Astrocyte (in vitro differentiated cells and primary cell): ENCODE measurements at places on chromosomes 12 and 14.

DNA sequence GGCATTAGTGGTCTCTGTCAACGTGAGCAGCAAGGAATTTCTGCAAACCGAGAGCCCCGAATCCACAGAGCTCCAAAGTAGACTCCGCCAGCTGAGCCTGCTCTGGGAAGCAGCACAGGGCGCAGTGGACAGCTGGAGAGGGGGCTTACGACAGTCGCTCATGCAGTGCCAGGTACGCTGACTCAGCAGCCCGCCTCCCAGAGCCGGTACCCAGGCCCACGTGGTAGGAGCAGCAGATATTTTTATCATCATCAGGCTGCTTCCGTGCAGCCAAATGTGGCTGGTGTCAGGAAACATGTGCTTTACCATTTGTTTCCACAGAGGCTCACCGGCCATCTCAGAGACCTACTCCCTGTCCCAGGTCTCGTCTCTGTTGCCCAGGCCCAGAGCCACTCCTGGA lies 73.7 kb downstream of the ESR2 start:
- no peak overlapping the region for H3K27ac ChIP-seq
- H3K4me1 ChIP-seq: no peaks in the 10 kb centered on the region
- peaks cover 2% of the 10 kb centered on the region for H3K36me3 ChIP-seq
- no peak for DNase-seq

- no peak overlapping the region for H3K4me3 ChIP-seq
- no peaks in the 10 kb centered on the region for H3K4me1 ChIP-seq
- peak; percentile 34 for DNase-seq
- H3K27me3 ChIP-seq: no peaks in the 10 kb centered on the region
- no peaks in the 10 kb centered on the region for H3K36me3 ChIP-seq
Measured at GRCh38 chr14:103067231-103067954, 10.0 kb upstream of the CDC42BPB start.

DNA sequence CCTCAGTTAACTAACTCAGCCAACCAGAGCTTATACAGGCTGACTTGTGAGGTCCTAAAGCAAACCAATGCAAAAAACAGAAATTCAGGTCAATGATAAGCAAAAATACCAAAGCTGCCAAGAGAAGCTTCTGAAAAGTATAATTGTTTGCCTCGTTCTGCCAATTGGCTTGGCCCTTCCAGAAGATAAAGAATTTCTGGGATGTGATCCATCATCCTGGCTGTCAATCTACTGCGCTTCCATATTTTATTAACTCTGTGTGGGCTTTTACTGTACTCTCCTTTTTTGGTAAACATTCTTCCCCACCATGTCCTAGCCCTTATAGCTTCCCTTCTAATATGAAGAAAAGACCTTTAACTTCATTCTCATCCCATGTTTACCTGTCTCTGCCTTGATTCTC lies 387.9 kb downstream of the TMEM117 start:
- no peak overlapping the region for H3K4me3 ChIP-seq
- no peak for DNase-seq
- no peaks in the 10 kb centered on the region for H3K27me3 ChIP-seq
- H3K36me3 ChIP-seq: no peaks in the 10 kb centered on the region

GRCh38 chr12:124804011-124804621 lies 59.5 kb downstream of the SCARB1 start:
- peak; percentile 26 for DNase-seq
- no peaks in the 10 kb centered on the region for H3K4me1 ChIP-seq
- no peaks in the 10 kb centered on the region for H3K27me3 ChIP-seq
- no peaks in the 10 kb centered on the region for H3K36me3 ChIP-seq
- H3K27ac ChIP-seq: no peak overlapping the region
- no peak overlapping the region for H3K4me3 ChIP-seq

DNA sequence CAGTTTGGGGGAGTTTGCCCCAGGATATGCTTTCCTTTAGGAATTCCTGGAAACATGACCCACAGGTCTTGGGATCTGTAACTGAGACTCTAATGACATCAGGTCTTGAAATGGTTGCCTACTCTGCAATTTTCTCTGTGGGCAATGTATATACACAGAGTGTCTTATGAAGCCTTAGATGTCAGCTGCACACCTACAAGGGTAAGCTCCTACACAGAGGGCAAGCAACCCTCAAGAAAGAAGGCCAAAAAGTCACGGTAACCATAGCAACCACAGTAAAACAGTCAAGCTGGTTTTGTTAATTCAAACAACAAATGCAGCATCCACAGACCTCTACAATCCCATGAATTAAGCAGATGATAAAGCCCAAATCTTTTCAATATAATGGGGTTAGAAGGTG lies 293.0 kb downstream of the SSPN start:
- no peaks in the 10 kb centered on the region for H3K4me1 ChIP-seq
- DNase-seq: no peak
- H3K27me3 ChIP-seq: no peaks in the 10 kb centered on the region
- no peaks in the 10 kb centered on the region for H3K36me3 ChIP-seq

DNA sequence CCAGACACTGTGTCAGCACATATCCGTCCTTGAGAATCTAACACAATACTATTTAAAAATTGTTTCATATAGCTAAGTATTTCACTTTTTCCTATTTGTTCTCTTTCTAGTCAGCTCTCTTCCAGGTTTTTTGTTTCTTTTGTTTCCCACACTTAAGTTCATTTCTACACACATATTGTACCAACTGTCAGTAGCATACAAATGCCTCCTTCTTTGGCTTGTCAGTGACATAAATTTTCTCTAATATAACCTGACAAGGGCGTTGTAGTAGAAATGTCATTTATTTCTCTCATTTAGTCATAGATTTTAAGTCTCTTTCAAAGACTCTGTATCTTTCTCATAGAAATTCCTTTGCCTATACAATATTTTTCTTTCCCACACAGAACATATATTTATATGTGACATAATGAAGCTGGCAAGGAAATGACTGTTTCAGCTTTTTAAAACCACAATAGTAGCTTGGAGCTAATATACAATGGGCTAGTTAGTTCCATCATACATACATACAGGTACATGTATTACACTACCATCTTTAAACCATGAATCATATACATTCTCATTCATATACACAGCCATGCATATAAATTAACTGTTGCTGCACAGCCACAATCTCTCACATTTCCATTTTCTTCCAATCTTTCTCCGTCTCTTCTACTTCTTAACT lies 42.3 kb upstream of the EPS8 start:
- no peak for DNase-seq
- no peak overlapping the region for H3K4me3 ChIP-seq
- H3K27me3 ChIP-seq: no peaks in the 10 kb centered on the region
- H3K4me1 ChIP-seq: peaks cover 19% of the 10 kb centered on the region

DNA sequence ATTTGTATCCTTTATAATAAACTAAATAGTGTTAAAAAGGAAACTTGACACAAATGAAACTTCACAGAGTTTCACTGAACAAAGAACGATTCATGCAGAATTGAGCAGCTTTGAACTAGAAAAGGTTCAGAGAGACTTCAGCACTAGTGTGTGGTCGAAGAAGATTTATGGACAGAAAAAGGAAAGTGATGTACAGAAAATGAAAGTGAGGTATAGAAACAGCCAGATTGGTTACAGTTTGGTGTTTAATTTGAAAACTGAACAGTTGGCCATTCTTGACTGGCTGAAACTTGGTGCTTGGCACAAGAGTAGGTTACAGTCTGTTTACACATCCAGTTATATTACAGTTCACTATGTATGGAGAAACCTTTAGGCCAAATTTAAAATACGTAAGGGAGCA lies 207.1 kb downstream of the GALC start:
- H3K27me3 ChIP-seq: no peaks in the 10 kb centered on the region
- H3K4me3 ChIP-seq: no peak overlapping the region
- no peaks in the 10 kb centered on the region for H3K36me3 ChIP-seq

GRCh38 chr12:93823616-93824391 lies 146.6 kb downstream of the CRADD start:
- H3K27ac ChIP-seq: no peak overlapping the region
- no peaks in the 10 kb centered on the region for H3K36me3 ChIP-seq
- no peak overlapping the region for H3K4me3 ChIP-seq

- no peaks in the 10 kb centered on the region for H3K27me3 ChIP-seq
- peak; percentile 52 for DNase-seq
- H3K4me1 ChIP-seq: no peaks in the 10 kb centered on the region
- no peak overlapping the region for H3K27ac ChIP-seq
- no peak overlapping the region for H3K4me3 ChIP-seq
- no peaks in the 10 kb centered on the region for H3K36me3 ChIP-seq
Measured at GRCh38 chr12:105915997-105916759, 222.6 kb downstream of the NUAK1 start.

DNA sequence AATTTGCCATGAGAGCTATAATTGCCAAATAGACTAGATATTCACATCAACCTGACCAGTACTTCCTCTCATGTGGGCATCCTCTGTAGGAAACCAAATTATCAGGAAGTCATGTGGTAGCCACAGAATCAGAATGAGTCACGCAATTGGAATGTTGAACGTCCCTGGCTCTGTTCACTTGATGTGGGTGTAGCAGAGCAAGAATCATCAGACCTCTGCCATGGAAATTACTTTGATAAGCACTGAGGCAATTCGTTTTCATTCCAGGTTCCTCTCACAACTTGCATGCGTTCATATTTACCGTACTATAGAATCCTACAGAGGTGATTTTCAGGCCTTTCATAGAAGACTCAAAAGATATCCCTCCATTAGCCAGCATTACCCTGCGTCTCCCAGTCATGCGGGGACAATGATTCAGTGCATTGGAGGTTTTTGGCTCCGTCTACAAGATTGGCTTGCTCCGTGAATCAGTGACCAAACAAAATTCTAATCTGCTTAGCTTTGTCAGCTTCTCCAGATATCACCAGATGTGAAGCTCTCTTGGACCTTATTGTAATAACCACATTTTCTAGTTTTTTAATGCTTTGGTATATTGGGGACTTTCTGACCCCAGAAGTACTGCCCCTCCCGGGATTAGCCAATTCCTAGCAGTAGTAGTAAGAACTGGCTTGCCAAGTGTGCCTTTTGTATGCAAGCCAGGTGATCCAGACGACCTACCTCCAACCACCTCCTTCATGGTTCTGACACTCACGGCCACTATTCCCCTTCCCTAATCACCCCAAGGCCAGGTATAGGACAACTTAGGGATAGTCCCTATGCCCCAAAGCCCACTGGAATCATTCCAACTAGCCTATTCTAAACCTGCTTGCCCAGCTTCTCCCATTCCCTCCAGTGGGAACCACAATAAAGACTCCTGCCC lies 133.4 kb downstream of the KICS2 start:
- peak; percentile 96 for DNase-seq
- no peaks in the 10 kb centered on the region for H3K27me3 ChIP-seq
- peak overlapping the region; percentile 92 for H3K27ac ChIP-seq
- H3K4me3 ChIP-seq: peak overlapping the region; percentile 45
- H3K4me1 ChIP-seq: peaks cover 25% of the 10 kb centered on the region

- no peak for DNase-seq
- no peaks in the 10 kb centered on the region for H3K27me3 ChIP-seq
- H3K4me3 ChIP-seq: no peak overlapping the region
- H3K27ac ChIP-seq: no peak overlapping the region
- H3K36me3 ChIP-seq: no peaks in the 10 kb centered on the region
Measured at GRCh38 chr12:946212-946611, 3.3 kb downstream of the RAD52 start.

GRCh38 chr12:65622056-65622455 lies 202.2 kb upstream of the HMGA2 start:
- H3K4me3 ChIP-seq: no peak overlapping the region
- H3K27ac ChIP-seq: no peak overlapping the region
- no peaks in the 10 kb centered on the region for H3K27me3 ChIP-seq
- no peaks in the 10 kb centered on the region for H3K4me1 ChIP-seq
- DNase-seq: no peak

GRCh38 chr14:36660736-36661505 lies 739 bp upstream of the PAX9 start:
- peaks cover 96% of the 10 kb centered on the region for H3K27me3 ChIP-seq
- DNase-seq: no peak
- no peaks in the 10 kb centered on the region for H3K36me3 ChIP-seq
- H3K27ac ChIP-seq: no peak overlapping the region
- H3K4me3 ChIP-seq: peak overlapping the region; percentile 50

- peak within 1 kb of the TSS; percentile 63 for H3K27ac ChIP-seq
- no peaks in the 10 kb centered on the region for H3K36me3 ChIP-seq
- H3K4me3 ChIP-seq: peak within 1 kb of the TSS; percentile 76
Measured at GRCh38 chr14:55129086-55129427, at the start of gene LGALS3. Gene LGALS3, plus strand, starts transcription at chr14:55129252. Its CDS starts 8,122 bp downstream, at chr14:55137374.

GRCh38 chr14:96584199-96584906 lies 82.2 kb downstream of the PAPOLA start:
- H3K36me3 ChIP-seq: no peaks in the 10 kb centered on the region
- H3K27ac ChIP-seq: no peak overlapping the region
- no peak overlapping the region for H3K4me3 ChIP-seq

- no peak overlapping the region for H3K4me3 ChIP-seq
- DNase-seq: peak; percentile 27
- H3K27ac ChIP-seq: no peak overlapping the region
- no peaks in the 10 kb centered on the region for H3K27me3 ChIP-seq
Measured at GRCh38 chr12:46439793-46440511, 67.4 kb upstream of the SLC38A2 start.

GRCh38 chr12:27208414-27208750 lies 35.7 kb upstream of the STK38L start:
- no peak for DNase-seq
- H3K36me3 ChIP-seq: no peaks in the 10 kb centered on the region
- no peak overlapping the region for H3K4me3 ChIP-seq
- no peaks in the 10 kb centered on the region for H3K4me1 ChIP-seq
- H3K27me3 ChIP-seq: no peaks in the 10 kb centered on the region
- H3K27ac ChIP-seq: no peak overlapping the region

GRCh38 chr12:108779998-108780688 lies 48.8 kb upstream of the CORO1C start:
- no peak for DNase-seq
- no peak overlapping the region for H3K27ac ChIP-seq
- H3K4me3 ChIP-seq: no peak overlapping the region

- no peaks in the 10 kb centered on the region for H3K27me3 ChIP-seq
- H3K4me1 ChIP-seq: no peaks in the 10 kb centered on the region
- H3K36me3 ChIP-seq: no peaks in the 10 kb centered on the region
- DNase-seq: no peak
Measured at GRCh38 chr12:17214929-17215328, 609.0 kb upstream of the LMO3 start.

- DNase-seq: no peak
- no peak overlapping the region for H3K4me3 ChIP-seq
- H3K27ac ChIP-seq: no peak overlapping the region
- peaks cover 7% of the 10 kb centered on the region for H3K27me3 ChIP-seq
- H3K4me1 ChIP-seq: no peaks in the 10 kb centered on the region
- H3K36me3 ChIP-seq: no peaks in the 10 kb centered on the region
Measured at GRCh38 chr14:65808390-65808789, 395.9 kb downstream of the FUT8 start.

- no peak overlapping the region for H3K4me3 ChIP-seq
- H3K36me3 ChIP-seq: no peaks in the 10 kb centered on the region
Measured at GRCh38 chr12:17577405-17577804, 512.6 kb downstream of the RERGL start.

- DNase-seq: no peak
- H3K27ac ChIP-seq: no peak overlapping the region
- no peaks in the 10 kb centered on the region for H3K27me3 ChIP-seq
- H3K4me3 ChIP-seq: no peak overlapping the region
Measured at GRCh38 chr14:35927727-35928126, 101.6 kb downstream of the BRMS1L start.

- no peak for DNase-seq
- no peak overlapping the region for H3K4me3 ChIP-seq
- H3K4me1 ChIP-seq: no peaks in the 10 kb centered on the region
Measured at GRCh38 chr14:101858791-101859537, 97.5 kb downstream of the PPP2R5C start.
